Gastroesophageal sphincter (tissue), 4 donors: ENCODE measurements at places on chromosomes 6 and 20. TPM values are rescaled to one million over a fixed set of nuclear protein-coding genes. Genes with fewer than 3 reads are reported as not detected.

DNA sequence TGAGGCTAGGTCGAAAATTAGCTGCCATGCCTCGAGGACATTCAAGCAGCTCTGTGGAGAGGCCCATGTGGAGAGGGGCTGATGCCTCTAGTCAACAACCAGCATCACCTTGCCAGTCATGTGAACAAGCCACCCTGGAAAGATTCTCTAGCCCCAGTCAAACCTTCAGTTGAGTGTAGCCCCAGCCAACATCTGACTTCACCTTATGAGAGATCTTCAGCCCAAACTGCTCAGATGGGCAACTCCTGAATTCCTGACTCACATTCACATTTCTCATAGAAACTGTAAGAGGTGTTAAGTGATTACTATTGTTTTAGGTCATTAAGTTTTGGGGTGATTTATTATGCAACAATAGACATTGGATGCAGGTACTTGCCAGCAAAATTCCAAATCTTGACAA is 44.9 kb downstream of the GJA10 start:
- no peak for ATAC-seq

- ATAC-seq: no peak
These were observed 65.7 kb upstream of the BACH2 start for GRCh38 chr6:90362318-90362717.

- no peak for ATAC-seq
These were observed 182.9 kb downstream of the ANKRD60 start for GRCh38 chr20:58045579-58045978.

DNA sequence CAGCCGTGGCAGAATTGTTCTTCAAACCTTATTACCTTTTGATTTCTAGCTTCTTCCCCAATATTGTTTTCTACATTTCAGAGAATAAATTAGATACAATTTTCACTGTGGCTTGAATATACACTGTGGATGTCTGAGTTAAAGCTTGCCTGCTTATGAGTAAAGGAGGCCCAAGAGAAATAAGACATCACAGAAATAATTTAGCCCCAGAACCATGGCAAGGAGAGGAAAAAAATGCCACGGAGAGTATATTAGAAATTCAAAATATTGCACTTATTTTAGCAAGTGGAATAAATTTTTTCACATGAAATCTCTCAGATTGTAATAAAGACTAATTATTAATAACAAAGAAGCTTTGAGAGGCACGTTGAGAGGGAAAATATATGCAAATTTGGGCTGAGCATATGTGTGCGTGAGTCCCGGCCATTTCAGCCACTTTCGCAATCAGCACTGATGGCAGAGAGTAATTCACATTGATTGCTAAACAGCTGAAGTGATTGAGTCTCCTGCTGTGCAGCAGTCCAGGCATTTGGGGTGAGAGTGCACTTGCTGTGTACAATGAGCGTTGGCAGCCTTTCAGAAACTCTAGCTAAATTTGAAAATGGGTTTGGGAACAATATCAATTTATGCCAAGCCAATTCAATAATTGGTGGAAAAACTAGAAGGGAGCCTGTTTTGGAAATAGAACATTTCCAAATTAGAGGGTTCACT is 596.0 kb downstream of the EPM2A start:
- ATAC-seq: no peak

JPH2 gene
- 267 TPM for total RNA-seq

ZNF311 gene
- 0.82 TPM for total RNA-seq
